ENCODE measurements at places on chromosomes 1 and 21.

- no peak for DNase-seq
Observed at GRCh38 chr21:38669186-38669585, 136.5 kb upstream of the ETS2 start.

DNA sequence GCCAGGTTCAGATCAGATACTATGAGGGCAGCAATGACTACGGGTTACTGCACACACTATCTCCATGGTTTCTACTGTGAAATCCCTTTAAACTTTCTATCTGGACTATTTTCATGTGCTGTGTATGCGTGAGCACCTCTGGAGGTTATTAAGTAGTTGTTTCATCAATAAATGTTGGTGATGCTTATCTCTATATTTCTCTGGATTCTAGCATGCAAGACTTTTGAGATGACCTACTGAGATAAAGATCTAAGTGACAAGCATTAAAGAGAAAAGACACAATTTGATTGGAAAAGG, 194.0 kb downstream of the NRIP1 start:
- DNase-seq: no peak

GRCh38 chr1:110370827-110371226, 20.0 kb downstream of the SLC16A4 start:
- DNase-seq: no peak

GRCh38 chr1:12617901-12618660, at the start of gene DHRS3:
TSS of gene DHRS3 (minus strand) at chr1:12618210. CDS start at chr1:12617348, 862 bp downstream.
- peak; percentile 30 for DNase-seq

DNA sequence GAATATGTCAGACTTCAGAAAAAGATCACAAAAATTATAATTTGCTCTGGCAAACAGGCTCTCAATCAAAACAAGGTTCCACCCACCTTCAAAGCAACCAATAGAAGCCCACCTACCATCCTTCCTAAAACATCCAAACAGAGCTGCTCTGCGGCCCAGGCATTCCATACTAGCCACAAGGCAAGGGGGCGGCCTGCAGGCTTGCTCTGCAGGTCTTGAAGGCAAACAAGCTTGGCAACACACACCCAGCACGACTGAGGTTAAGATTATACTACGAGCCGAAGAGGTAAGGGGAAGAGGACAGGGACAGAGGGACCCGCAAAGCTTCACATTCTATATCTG, 207.3 kb downstream of the SLC45A1 start:
- DNase-seq: no peak

GRCh38 chr1:201488830-201489589, 17.9 kb downstream of the CSRP1 start:
- no peak for DNase-seq

GRCh38 chr1:61455400-61455799, 269.5 kb downstream of the TM2D1 start:
- DNase-seq: no peak

DNA sequence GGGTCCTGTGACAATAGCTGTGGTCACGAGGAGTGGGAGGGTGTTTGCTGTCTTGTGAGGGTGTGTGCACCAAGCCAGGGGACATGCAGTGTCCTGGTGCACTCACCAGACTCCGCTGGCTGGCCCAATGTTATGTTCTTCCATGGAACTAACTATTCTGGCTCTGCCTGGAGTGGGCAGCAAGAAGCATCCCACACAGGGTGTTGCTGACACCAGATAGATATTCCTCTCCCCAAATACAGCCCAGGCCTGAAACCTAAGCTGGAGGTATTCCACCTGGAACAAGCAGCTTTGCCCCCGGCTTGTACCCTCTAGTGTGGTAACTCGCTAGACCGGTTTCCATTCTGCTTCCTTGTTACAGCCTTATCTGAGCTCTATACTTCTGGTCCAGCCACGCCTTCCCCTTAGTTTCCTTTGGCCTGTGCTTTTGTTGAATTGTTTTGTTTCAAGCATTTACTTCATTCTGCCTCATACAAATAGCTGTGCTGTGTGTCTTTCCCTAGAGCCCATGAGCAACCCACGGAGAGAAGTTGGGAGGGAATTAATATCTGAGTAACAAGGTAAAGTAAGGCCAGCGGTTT, 14.7 kb upstream of the LY9 start:
- DNase-seq: no peak

DNA sequence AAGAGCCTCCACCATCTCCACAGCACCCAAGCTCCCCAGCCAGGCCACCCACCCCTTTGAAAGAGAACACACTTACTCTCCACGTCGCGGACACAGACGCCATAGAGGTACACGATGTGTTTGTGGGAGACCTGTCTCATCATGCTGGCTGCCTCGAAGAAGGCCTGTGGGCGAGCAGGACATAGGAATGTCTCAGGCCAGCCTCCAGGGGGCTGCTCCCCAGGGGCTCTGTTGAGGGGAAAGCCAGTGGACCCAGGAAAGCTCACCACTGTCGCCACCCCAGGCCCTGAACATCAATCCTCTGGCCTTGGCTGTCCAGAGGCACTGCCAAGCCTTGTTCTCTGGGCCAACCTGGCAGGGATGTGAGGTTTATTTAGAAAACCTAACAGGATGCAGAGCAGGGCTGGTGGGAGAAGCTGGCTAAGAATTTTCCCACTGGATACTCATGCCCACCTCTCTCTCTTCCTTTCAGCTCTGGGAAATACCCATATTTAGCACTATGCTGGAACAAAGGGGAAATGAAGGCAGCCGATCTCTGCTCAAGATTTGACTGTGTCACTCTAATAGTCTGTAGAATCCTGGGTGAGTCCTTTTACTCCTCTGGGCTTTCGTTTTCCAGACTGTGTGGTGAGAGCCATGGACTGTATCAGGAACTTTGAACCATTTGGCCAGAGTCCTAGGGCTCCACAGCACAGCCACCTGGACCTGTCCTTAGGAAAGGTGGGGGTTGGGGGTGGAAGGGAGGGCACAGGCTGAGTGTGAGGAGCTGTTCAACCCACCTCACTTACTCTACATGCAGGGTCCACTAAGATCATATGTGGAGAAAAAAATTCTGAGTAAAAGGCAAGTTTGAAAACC, 101.9 kb downstream of the RAVER2 start:
- no peak for DNase-seq

GRCh38 chr1:208637181-208637580, 393.0 kb upstream of the PLXNA2 start:
- no peak for DNase-seq

GRCh38 chr1:232591344-232591743, 38.6 kb downstream of the SIPA1L2 start:
- DNase-seq: no peak

GRCh38 chr1:36248250-36248894, 24.1 kb downstream of the THRAP3 start:
- DNase-seq: no peak

DNA sequence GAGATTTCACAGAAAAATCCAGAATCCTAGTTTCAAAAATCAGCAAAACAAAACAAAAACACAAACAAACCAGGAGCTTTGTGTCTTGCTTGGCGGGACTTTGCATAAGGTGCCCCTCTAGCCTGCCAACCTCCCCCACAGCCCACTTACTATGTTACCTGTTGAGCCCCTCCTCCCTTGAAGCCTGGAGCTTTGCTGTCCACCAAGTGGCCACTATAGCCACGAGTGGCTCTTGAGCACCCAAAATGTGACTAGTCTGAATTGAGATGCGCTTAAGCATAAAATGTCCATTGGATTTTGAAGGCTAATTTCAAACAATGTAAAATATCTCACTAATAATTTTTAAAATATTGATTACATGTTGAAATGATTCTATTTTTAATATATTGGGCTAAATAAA, 12.2 kb downstream of the TFAP2E start:
- no peak for DNase-seq
